Pancreas (tissue), 10 donors: ENCODE measurements at places on chromosomes 5 and 9. TPM values are rescaled to one million over a fixed set of nuclear protein-coding genes. Genes with fewer than 3 reads are reported as not detected.

The SIT1 gene
- not detected for total RNA-seq

The BRINP1 gene
- total RNA-seq, result 0.06 TPM

The GABBR2 gene
- total RNA-seq, result 0.09 TPM

The RNF180 gene
- 6.2 TPM for total RNA-seq

GRCh38 chr9:89387197-89387849 is 69.0 kb downstream of the SECISBP2 start:
- no peaks in the 10 kb centered on the region for H3K27me3 ChIP-seq
- peaks cover 17% of the 10 kb centered on the region for H3K4me1 ChIP-seq
- H3K27ac ChIP-seq, result peak overlapping the region; percentile 31
- H3K36me3 ChIP-seq, result no peaks in the 10 kb centered on the region
- DNase-seq, result no peak
- no peak overlapping the region for H3K4me3 ChIP-seq

GRCh38 chr9:73565833-73566465 is 414.3 kb downstream of the ANXA1 start:
- no peaks in the 10 kb centered on the region for H3K4me1 ChIP-seq
- no peaks in the 10 kb centered on the region for H3K27me3 ChIP-seq
- H3K36me3 ChIP-seq, result no peaks in the 10 kb centered on the region
- H3K4me3 ChIP-seq, result no peak overlapping the region

DNA sequence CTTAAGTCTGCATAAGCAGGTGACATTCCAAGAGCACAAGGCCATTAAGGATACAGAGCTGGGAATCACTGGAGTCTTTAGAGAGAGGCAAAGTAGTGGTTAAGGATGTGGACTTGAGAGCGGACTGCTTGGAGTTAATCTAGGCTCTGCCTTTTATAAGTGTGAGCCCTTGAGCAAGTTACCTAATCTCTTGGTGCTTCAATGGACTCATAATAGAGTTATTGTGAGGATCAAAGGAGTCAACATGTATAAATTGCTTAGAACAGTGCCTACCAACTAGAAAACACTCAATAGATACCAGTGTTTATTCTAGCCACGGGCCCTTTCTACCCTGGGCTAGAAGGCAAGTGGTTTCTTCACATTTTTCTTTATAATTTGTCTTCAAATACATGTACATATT is 819.4 kb downstream of the NR2F1-AS1 start:
- H3K36me3 ChIP-seq, result no peaks in the 10 kb centered on the region
- H3K27ac ChIP-seq, result no peak overlapping the region
- no peaks in the 10 kb centered on the region for H3K27me3 ChIP-seq
- no peaks in the 10 kb centered on the region for H3K4me1 ChIP-seq

- H3K27ac ChIP-seq, result no peak overlapping the region
- peaks cover 11% of the 10 kb centered on the region for H3K4me1 ChIP-seq
- H3K4me3 ChIP-seq, result no peak overlapping the region
- H3K27me3 ChIP-seq, result no peaks in the 10 kb centered on the region
- DNase-seq, result no peak
Observed at GRCh38 chr5:137819766-137820165, 47.9 kb upstream of the MYOT start.

DNA sequence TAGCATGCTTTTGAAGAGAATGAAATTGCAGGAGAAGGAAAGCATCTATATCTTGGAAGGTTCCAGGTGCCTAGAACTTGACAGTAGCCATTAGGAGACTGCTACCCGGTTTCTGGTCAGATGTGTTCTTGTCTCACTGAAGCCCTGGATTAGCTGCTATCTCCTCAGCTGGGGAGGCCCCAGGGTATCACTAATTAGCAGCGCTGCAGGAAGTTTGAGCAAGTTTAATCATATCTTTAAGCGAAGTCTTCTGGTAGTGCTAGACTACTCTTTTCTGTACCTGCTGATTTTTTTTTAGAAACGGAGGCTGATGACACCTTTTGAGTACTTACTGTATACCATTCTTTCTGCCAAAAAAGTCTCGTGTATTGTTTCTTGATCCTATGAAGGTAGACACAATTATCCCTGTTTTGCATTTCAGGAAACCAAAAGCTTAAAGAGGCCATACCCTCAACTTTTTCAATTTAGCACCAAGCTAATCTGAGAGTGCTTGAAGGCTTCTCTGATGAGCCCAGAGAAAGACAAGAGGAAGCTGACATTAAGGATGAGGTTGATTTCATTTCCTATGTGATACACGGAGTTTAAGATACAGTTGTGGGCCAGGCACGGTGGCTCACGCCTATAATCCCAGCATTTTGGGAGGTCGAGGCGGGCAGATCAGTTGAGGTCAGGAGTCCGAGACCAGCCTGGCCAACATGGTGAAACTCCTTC is 201.3 kb downstream of the ARHGAP26 start:
- no peak for DNase-seq
- no peaks in the 10 kb centered on the region for H3K27me3 ChIP-seq
- peaks cover 1% of the 10 kb centered on the region for H3K4me1 ChIP-seq
- no peak overlapping the region for H3K27ac ChIP-seq
- H3K4me3 ChIP-seq, result no peak overlapping the region

DNA sequence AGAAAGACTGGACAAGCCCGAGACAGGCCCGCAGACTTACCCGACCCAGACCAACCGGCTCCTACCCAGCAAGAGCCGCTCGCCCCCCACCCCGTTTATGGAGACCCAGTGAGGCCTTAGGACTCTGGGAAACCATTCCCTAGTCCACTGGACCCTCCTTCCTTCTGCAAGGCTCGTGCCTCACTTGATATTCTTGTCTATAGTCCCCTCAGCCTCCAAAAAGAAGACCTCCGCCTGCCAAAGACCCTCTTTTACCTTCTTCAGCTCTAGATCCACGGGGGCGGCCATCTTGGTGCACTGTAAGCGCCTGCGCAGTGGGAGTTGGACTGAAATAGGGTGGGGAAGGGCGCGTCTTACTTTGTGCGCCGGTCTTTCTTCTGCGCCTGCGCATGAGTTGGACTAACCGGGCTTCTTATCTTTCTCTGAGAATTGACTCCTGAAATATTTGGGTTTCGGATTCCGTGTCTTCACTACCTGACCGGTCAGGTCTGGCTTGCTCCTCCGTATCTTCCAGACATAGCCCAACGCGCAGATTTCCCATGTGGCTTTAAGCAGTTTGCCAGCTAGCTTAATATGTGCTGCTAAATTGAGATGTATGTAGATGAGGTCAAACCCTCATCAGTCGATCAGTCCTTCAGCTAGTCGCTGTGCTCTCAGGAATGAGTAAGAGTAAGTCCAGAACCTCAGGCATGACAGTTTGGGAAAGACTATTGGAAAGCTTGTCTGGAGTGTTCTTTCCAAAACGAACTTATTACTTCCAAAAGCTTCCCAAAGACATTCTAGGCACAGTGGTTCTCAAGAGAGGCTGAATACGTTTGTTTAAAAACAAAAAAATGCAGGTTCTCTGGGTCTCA is at the start of gene PFDN1:
Gene PFDN1 (minus strand): TSS at position 316 of the 854 bp plus-strand sequence. CDS start 28 bp downstream, at position 288.
- H3K27me3 ChIP-seq, result no peaks in the 10 kb centered on the region
- H3K4me3 ChIP-seq, result peak within 1 kb of the TSS; percentile 75
- no peaks in the 10 kb centered on the region for H3K4me1 ChIP-seq
- H3K36me3 ChIP-seq, result no peaks in the 10 kb centered on the region
- peak within 1 kb of the TSS; percentile 65 for H3K27ac ChIP-seq
- DNase-seq, result peak; percentile 98

- H3K27me3 ChIP-seq, result no peaks in the 10 kb centered on the region
- H3K4me1 ChIP-seq, result no peaks in the 10 kb centered on the region
- no peak for DNase-seq
- no peaks in the 10 kb centered on the region for H3K36me3 ChIP-seq
Observed at GRCh38 chr9:137865581-137866145, 11.9 kb upstream of the CACNA1B start.

DNA sequence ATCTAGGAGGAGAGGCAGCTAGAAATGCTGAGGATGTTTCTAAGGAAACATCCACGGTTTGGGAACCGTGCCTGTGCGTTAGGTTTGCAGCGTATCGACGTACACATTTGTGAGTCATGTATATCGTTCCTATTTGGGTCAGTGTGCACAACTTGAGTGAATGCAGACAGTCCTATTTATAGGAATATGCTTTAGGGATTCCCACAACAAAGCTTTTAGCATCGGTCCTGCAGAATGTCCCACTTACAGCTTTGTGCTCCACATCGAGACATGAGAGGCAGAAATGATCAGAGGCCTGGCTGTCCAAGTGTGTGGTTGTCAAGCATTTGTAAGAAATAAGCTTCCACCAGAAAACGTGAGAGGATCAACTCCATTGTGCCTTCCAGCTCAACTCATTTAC is 1282.7 kb upstream of the WWC1 start:
- no peaks in the 10 kb centered on the region for H3K27me3 ChIP-seq
- no peak overlapping the region for H3K4me3 ChIP-seq
- H3K27ac ChIP-seq, result no peak overlapping the region
- no peaks in the 10 kb centered on the region for H3K4me1 ChIP-seq
- DNase-seq, result no peak
- H3K36me3 ChIP-seq, result no peaks in the 10 kb centered on the region

DNA sequence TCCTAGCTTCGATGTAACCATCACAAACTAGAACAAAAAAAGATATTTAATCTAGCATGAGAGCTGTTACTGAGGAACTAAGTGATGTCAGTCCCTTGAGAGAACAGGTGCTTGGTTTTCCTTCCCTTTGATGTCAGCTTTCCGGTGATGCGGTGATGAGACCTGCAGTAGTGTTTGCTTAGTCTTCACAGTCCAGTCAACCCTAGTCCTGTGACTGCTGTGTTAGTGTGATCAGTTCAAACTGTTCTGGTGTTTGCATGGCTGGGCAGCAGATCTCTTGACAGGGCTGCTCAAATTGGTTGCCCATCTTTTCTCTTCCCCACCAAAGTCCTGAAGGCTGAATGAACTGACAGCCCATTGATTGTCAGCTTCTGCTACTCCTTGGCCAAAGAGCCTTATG is 608.6 kb upstream of the DAB2 start:
- DNase-seq, result no peak
- no peak overlapping the region for H3K4me3 ChIP-seq
- no peaks in the 10 kb centered on the region for H3K36me3 ChIP-seq
- H3K27ac ChIP-seq, result no peak overlapping the region

DNA sequence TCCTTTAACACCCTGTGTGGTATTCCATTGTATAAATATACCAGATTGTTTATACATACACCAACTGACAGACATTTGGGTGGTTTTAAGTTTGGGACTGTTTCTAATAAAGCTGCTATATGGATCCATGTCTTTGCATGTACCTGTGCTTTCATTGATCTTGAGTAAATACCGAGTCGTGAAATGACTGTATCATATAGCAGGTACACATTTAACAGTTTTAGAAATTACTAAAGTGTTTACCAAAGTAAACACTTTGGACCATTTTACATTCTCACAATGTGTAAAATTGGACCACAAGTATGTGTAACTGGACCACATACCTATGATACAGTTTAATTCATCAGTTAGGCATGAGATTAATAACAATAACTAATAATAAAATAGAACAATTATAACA is 175.2 kb downstream of the FBXL17 start:
- no peaks in the 10 kb centered on the region for H3K27me3 ChIP-seq
- H3K36me3 ChIP-seq, result no peaks in the 10 kb centered on the region
- H3K4me1 ChIP-seq, result no peaks in the 10 kb centered on the region
- H3K27ac ChIP-seq, result no peak overlapping the region
- no peak for DNase-seq
- H3K4me3 ChIP-seq, result no peak overlapping the region

GRCh38 chr9:88535226-88536022 is 446 bp downstream of the NXNL2 start:
- DNase-seq, result no peak
- H3K4me1 ChIP-seq, result peaks cover 6% of the 10 kb centered on the region
- no peaks in the 10 kb centered on the region for H3K36me3 ChIP-seq
- peak overlapping the region; percentile 52 for H3K27ac ChIP-seq
- no peaks in the 10 kb centered on the region for H3K27me3 ChIP-seq
- H3K4me3 ChIP-seq, result peak overlapping the region; percentile 26

- H3K4me3 ChIP-seq, result no peak overlapping the region
- no peak overlapping the region for H3K27ac ChIP-seq
- DNase-seq, result no peak
- H3K4me1 ChIP-seq, result peaks cover 2% of the 10 kb centered on the region
- no peaks in the 10 kb centered on the region for H3K36me3 ChIP-seq
- H3K27me3 ChIP-seq, result no peaks in the 10 kb centered on the region
Observed at GRCh38 chr5:61683148-61683547, 351.1 kb downstream of the ZSWIM6 start.

DNA sequence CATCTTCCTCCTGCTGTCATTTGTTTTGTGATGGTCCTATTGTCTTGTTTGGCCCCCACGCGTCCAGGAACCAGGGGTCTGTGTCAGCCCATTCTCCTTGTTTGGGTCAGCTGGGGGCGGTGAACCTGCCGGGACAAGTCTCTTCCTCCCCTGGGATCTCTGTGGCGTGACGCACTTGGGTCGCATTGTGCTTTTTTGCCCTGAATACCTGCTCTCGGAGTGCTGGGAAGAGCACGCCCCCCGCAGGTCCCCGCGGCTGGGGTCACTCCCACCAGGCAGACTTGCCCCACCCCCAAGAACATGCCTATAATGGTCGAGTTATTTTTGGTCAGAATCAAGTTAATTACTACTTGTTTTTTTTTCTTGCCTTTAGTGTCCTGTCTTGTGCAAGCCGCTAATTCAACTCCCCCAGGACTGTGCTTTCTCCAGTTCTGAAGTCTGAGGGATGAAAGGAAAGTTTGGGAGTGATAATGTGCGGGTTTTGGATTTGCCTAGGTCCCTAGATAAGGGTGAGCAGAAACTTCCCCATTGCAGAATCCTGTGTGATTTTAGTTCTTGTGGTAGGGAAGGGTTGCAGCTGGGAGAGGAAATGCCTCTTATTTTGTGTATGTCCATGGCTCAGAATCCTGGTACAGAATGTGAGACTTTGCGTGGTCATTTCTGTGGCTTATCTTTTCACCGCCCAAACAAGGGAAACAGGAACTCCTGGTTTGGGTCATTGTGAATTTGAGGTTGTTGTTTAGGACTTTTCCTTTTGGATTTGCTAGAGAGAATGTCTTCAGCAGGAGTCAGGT is 789 bp downstream of the ACER2 start:
- no peaks in the 10 kb centered on the region for H3K27me3 ChIP-seq
- no peaks in the 10 kb centered on the region for H3K36me3 ChIP-seq
- peaks cover 15% of the 10 kb centered on the region for H3K4me1 ChIP-seq
- H3K4me3 ChIP-seq, result peak overlapping the region; percentile 66
- DNase-seq, result peak; percentile 55
